ENCODE measurements at places on chromosomes 16 and 17.

GRCh38 chr16:82726306-82726705 is 99.5 kb downstream of the CDH13 start:
- DNase-seq = no peak

DNA sequence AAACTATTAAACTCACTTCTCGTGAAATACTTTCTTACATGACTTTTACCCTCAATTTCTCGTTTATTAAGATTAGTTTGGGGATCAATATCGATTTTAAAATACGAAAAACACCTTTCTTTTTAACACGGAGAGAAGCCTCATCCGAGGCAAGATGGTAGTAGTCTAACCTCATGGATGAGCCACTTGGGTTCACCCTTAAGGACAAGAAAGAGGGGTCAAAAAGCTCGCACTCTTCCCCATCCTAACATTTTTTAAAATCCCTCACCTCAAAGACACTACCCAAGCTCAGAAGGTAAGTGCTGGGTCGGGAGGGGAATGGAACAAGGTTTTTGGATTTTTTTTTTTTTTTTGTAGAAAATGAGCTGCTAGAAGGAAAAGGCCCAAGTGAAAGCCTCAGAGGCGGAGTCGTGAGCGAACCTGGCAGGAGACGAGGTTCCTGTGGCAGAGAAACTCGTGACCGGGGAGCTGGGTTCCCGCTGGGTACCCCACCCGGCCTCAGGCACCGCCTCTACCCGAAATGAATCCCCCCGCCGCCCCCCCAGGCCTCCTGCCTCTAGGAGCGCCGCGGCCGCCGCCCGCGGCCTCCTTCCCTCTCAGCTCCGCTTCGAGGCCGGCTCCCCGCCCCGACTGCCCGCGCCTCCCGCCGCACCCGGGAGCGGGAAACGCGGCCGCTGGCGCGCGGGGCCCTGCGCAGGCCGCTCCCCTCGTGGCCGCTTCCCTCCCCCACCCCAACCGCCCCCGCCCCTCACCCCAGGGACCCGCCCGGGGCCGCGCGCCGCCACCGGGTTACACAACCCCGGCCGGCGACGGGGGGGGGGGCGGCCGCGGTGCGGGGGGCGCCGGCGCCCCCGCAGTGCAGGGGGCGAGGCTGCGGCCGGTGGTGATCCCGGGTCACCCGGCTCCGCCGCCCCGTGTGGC is 1.6 kb downstream of the NUFIP2 start:
- DNase-seq = peak; percentile 18

DNA sequence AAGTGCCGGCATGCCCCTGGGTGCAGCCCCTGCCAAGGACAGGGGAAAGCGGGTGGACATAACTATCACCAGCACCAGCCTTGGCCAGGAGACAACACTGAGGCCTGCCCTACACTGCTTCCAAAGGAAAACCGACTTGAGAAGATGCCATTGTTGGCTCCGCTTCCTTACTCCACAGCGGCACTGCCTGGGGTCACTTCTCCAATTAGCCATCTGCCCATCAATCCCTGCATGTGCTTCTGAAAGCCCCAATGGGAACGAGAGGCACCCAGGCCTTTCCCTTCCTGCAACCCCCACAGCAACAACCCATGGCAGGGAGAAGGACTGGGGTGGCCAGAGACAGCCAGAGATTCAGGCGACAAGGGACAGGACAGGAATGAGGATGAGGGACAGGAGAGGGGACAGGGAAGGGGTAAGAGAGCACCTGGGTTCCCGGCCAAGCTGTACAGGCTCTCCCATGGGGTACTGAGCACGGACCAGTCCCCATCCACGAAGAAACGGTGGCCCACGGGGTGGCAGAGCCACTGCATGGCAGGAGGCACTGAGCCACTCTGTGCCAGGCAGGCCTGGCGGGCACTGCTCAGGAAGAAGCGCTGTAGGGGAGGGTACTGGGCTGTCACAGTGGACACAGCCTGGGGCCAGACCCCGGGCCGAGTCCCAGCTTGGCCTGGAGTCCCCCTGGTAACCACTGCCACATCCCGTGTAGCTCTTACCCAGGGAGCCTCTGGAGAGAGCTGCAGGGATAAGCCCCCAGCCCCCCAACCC is 21.2 kb downstream of the SREBF1 start:
- DNase-seq = no peak

GRCh38 chr17:69870751-69871199 is 204.2 kb upstream of the KCNJ16 start:
- no peak for DNase-seq

- DNase-seq = no peak
Observed at GRCh38 chr17:50799582-50799981, 32.3 kb upstream of the ANKRD40CL start.

- no peak for DNase-seq
Observed at GRCh38 chr16:67530013-67530939, 1.6 kb downstream of the RIPOR1 start.

DNA sequence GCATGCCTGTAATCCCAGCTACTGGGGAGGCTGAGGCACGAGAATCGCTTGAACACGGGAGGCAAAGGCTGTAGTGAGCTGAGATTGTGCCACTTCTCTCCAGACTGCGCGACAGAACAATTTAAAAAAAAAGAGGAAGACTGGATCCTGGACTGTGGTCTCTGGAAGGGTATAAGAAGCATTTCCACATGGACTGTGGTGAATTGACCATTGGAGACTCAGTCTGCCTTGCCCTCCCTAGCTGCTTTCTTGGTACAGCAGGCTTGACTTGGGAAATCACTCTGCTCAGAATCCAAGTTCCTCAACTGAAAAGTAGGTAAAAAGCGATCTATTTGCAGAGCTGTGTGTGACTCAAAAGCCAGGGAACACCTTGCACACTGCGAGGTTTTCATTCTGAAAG is 1.0 kb upstream of the MGRN1 start:
- no peak for DNase-seq

DNA sequence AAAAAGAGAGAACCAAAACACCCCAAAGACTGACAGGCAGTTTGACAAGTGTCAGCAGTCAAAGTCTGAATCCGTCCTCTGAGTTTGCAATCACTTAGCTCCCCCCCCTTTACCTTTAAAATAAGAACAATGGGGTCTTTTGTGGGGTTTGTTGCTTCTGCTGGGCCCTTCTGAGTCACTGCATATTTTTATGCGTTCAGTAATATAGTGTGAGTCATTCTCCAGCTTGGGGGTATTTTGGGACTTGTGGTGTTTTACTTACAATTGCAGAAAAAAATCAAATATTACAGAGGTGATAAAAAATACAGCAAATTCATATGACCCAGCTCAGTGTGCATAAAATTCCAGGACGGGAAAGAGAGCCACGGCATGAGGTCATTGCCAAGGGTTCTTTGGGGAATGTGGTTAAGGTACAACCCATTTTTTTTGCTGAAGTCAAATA is 120.1 kb downstream of the CYLD start:
- no peak for DNase-seq

DNA sequence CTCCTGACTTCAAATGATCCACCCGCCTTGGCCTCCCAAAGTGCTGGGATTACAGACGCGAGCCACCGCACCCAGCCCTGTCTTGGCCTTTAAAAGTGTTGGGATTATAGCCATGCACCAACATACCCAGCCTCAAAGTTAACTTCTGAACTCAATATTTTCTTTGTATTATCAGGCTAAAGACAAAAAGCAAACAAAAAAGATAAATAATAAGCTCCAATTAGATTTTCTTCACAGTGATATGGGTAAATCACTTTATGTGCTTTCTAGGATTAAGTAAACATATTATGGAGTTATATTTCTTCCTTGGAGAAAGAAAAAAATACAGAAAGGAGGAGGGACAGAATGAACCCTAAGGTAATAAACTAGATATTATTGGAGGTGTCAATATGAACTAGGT is 74.3 kb downstream of the FBXL20 start:
- DNase-seq = no peak

GRCh38 chr16:80893686-80894085 is 89.3 kb upstream of the CDYL2 start:
- no peak for DNase-seq

- no peak for DNase-seq
Observed at GRCh38 chr17:19558946-19559345, 25.3 kb downstream of the SLC47A1 start.

DNA sequence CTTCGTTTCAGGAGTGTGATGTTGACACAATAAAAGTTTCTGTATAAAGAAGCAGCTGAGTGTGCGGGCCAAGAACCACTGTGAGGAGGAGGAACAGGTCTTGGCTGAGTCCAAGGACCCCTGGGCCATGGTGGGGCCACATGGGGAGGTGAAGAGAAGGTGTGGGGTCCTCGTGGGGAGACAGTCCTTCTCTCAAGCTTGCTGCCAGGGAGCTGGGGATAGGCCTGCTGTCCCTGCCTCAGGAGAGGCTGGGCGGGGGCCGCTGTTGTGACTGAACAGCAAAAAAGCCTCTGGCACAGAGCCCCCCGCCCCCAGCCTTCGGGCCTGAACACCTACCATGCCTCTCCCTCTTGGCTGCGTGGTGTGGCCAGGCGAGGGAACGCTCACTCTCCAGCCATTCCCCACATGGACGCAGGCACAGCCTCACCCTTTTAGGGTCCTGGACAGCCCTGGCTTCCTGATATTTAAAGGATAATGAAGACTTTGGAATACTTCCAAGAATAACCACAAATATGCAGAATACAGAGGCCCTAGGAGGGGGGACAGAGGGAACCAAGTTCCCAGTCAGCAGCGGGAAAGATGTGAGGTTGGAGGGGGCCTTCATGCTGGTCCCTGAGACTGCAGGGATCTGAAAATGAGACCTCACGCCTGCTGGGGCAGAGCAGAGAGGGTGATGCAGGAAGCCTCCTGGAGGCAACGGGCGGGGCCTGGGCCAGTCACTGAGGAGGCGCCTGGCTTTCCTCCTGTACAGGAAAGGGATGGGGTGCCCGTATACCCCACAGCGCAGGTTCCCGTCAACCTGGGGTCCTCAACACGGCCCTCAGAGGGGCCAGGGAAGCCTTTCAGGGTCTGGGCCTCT is 100.0 kb upstream of the CREBBP start:
- DNase-seq = no peak

GRCh38 chr16:1142911-1143310 is 10.0 kb upstream of the CACNA1H start:
- no peak for DNase-seq

DNA sequence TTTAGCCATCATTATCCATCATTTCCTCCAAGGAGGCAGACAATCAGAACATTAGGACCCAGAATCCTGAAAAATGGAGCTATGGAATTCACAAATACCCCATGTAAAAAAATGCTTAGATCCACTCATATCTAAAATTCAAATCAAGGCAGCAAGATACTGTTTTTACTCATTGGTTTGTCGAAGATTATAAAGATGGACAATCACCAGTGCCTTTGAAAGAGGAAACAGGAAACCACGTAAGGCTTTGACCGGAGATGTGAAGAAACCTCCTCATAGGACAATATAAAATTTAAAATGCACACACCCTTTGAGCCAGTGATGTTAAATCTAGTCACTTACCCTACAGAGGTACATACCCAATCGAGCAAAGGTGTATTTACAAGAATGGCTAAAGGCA is 130.0 kb downstream of the XYLT1 start:
- no peak for DNase-seq

DNA sequence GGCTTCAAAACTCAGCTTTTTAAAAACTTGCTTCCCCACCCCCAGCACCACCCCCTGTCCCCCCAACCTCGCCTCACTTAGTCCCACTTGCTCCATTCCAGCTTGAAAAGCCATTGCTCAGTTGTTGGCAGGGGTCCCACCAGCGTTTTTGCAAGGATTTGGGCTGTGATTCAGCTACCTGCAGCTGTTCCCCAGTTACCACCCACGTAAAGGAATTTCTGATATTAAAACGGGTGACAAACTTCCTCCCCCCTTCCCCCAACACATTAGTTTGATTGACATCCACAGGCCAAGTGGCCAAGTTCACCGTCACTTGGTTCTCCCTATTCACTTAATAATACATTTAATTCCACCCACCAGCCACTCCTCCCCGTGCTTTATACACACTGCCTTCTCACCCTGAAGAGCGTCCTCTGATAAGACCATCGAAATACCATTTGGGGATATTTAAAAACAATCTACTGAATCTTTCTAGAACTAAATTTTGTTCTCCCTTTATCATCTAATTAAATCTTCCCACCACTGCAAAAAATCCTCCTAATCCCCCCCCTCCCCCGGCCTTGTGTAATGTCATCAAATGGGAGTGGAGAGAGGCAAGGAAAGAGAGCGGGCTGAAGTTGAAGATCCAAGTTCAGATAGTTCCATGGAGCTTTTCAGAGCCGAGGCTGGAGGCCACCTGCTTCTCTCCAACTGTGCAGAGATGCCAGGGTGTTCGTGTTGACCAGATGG is 55.1 kb downstream of the SOX9 start:
- DNase-seq = no peak

DNA sequence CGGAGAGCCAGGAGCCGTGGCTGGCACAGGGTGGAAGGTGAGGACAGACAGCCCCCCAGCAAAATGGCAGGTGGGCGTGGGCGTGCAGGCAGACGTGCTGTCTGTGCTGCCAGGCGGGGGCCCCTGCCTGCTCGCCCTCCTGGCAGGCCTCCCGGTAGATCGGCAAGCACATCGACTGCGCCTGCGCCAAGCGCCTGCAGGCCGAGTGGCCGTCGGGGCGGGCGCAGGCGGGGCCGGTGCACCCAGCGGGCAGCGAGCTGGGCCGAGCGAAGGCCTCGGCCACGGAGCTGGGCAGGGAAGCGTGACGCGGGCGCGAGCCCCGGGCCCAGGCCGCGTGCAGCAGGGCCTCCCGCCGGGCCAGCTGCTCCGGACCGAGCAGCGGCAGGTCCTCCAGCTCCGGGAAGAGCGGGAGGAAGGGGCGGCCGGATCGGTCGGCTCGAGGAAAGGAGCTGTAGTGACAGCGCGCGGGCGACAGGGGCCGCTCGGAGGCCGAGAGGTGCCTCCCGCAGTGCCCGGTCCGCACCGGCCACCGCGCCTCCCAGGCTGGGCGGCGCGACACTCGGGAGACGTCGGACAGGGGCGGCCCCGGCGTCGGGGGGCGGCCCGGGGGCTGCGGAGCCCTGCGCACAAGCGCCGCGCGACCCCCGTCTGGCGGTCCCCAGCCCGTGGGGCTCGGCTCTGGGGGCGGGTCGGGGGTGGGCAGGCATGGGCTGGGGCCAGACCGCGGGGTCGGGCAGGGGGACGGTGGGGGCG is 16.9 kb downstream of the GRIN2C start:
- peak; percentile 62 for DNase-seq

GRCh38 chr17:56909742-56910508 is 3.9 kb downstream of the TRIM25 start:
- DNase-seq = no peak

- no peak for DNase-seq
Observed at GRCh38 chr17:48767263-48767774, 38.8 kb upstream of the HOXB13 start.

DNA sequence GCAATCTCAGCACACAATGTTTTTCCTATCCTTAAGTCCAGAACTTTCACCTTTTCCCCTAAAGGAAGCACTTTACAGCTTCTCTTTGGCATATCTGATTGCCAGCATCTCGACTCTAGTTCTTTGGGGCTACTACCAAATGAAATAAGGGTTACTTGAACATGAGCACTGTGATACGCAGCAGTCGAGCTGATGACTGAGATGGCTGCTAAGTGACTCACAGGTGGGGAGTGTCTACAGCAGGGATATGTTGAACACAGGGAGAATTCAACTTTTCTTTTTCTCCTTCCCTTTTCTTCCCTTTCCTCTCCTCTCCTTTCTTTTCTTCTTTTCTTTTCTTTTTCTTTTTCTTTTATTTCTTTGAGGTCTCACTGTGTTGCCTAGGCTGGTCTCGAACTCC is 334.8 kb downstream of the MAF start:
- DNase-seq = no peak
